Astrocyte of the hippocampus (primary cell): ENCODE measurements at places on chromosomes 11 and 22.

DNA sequence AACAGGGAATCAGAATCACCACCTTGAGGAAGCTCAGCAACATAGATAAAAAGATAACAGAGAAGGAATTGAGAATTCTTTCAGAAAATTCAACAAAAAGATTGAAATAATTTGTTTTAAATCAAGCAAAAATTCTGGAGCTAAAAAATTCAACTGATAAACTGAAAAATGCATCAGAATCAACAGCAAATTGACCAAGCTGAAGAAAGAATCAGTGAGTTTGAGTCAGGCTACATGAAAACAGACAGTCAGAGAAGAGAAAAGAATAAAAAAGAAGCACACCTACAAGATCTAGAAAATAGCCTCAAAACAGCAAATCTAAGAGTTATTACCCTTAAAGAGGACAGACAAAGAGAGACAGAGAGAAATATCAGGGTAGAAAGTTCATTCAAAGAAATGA, 28.8 kb downstream of the BTG4 start:
- DNase-seq: no peak

- no peak for DNase-seq
These were observed 86.1 kb upstream of the PARVA start for GRCh38 chr11:12291313-12291712.

- DNase-seq: no peak
These were observed 48.4 kb upstream of the POLD3 start for GRCh38 chr11:74543991-74544390.

DNA sequence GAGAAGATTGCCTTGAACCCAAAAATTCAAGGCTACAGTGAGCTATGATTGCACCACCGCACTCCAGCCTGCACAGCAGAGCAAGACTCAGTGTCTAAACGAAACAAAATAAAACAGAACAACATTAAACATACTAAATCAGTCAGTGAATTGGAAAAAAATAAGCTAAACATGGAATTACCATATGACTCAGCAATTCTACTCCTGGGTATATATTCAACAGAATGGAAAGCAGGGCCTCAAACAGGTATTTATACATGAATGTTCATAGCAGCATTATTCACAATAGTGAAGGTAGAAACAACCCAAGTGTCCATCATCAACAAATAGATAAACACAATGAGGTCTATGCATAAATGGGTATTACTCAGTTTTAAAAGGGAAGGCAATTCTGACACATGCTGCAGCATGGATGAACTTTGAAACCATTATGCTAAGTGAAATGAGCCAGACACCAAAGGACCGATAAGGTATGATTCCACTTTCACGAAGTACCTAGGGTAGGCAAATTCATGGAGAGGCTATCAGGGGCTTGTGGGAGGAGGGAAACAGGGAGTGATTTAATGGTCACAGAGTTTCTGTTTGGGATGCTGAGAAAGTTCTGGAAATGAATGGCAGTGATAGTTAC, 15.5 kb downstream of the NTM start:
- no peak for DNase-seq

GRCh38 chr11:108679045-108679444, 14.2 kb downstream of the DDX10 start:
- no peak for DNase-seq

DNA sequence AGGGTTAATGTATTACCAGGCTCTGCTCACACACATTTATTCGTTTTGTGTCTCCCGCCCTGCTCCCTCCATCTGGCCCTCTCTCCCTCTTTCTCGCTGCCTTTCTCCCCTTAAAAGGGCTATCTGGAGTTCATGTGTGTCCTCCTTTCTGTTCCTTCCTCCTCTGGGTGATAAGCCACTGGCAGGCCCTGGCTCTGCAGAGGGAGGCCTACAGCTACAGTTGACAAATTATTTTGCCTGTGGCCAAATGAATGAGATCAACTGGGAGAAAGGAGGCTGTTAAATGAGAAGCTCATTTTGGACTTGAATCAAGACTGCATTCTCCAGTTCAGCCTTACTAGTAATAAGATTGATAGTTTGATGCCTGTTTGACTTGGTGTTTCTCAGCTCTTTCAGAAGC, 17.5 kb upstream of the OPCML start:
- no peak for DNase-seq

- peak; percentile 29 for DNase-seq
These were observed 33.4 kb downstream of the KCNQ1OT1 start for GRCh38 chr11:2666401-2666741.

GRCh38 chr22:27212617-27213177, 555.3 kb downstream of the MIAT start:
- DNase-seq: peak; percentile 93

DNA sequence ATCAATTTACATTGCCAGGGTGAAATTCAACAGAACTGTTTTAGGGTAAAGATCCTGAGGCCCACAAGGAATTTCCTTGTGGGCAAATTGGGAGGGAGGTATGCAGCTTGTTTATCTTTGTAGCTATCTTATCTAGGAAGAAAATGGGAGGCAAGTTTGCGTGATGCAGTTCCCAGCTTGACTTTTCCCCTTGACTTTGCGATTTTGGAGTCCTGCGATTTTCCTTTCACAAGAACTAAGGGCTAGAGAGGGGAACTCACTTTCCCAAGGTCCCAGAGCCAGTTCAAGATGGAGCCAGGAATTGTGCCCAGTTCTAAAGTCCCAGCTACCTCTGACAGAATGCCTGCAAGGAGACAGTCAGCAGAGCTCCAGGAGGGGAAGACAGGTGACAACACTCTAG, 30.7 kb downstream of the RIBC2 start:
- no peak for DNase-seq

- no peak for DNase-seq
These were observed 219.3 kb upstream of the POU2AF2 start for GRCh38 chr11:111026241-111026640.

DNA sequence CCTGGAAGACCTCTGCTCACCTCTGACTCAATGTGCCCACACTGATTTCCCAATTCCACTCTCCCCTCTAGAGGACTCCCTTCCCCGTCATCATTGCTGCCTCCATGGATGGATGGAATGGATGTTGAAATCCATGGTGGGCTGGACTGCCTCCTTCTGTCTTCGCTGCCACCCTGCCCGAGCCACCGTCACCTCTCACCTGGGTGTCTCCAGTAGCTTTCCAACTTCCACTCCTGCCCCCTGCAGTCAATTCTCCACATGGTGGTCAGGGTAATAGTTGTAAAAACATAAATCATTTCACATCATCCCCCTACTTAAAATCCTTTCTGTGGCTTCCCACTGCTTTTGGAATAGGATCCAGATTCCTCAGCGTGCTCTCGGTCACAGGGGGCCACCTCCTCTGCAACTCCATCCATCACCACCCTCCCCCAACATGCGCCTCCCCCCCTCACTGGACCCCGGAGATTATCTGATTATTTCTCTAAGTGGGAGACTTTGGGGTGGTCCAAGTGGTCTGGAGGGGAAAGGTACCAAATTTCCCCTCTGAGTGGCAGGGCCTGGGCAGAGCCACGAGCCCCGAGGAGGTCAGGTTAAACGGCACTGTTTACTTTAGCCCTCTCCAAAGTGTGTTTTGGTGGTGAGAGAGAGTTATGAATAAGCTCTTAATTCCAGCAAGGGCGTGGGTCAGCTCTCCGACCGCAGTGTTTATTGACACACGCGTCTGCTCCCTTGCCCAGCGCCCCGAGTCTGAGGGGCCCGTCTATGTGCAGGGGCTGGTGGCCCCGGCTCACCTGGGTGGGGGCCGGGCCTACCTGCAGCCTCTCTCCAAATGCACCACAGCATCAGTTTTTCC, 313.7 kb downstream of the MN1 start:
- DNase-seq: peak; percentile 45

DNA sequence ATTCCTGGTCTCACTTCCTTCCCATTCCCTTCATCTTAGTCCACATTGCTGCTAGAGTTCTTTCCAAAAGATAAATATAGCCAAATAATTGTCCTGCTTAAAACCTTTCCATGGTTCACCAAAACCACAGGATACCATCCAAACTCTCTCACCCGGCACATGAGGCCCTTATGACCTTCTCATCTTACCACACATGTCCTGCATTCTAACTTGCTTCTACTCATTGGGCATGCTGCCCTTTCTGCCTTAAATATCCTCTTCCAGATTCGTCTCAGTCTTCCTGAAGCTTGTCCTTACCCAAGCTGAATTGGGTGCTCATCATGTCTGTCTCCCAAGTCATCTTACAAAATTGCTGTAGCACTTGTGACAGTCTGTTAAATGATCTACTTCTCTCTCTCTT, 114.9 kb downstream of the MPPED2 start:
- no peak for DNase-seq

DNA sequence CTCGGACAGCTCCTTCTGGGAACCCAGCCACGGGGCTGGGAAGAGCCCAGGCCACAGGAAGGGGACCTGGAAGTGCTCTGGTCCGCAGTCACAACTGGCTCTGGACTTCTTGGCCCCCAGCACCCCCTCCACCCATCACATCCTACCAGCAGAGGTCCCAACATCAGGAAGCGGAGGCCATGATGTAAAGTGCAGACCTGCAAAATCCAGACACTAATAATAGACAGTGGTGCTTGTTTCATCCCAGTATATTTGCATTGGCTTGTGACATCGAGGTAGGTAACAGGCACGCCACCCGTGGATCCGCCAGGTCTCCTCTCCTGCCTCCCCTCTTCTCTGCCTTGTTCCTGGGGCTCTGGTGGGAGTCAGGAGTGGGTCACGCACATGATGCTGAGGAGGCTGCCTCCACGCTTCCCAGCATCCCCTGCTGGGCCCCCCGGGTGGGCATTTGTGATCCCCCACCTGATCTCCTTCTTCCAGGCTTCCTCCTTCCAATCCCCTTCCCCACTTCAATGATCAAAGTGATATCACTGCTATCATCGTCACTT, 1454.0 kb downstream of the BRD1 start:
- DNase-seq: no peak

DNA sequence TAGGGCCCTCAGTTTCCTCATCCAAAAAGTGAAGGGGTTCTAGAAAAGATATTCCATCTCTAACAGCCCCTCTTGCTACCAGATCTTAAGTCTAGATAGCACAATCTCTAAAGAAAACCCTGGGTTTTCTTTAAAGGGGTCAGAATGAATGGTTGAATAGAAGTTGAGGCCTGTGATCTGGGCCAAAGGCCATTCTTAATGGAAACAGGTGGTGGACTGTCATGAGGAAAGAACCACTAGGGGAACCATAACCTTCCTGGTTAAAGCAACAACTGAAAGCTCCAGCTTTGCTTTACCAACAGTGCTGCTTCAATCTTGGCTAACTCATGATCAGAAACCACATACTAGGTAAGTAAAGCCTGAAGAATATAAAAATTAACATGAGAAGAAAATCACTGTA, 1.8 kb downstream of the CELF1 start:
- peak; percentile 33 for DNase-seq

DNA sequence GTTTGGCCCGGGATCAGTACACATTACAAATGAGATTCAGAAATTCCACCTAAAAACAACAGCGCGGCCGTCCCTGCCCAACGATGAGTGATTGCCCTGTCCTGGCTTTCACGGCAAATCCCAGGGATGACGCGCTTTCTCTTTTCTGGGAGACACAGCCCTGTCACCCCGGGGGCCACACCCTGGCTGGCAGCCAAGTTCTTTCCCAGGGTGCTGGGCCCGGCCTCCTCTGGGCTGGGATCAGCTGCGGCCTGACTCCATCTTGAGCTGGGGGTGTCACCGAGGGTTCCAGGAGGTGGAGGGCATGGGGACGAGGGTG, 82.7 kb downstream of the FBLN1 start:
- DNase-seq: peak; percentile 69

- DNase-seq: no peak
These were observed 605.7 kb downstream of the INSC start for GRCh38 chr11:15720460-15720859.

DNA sequence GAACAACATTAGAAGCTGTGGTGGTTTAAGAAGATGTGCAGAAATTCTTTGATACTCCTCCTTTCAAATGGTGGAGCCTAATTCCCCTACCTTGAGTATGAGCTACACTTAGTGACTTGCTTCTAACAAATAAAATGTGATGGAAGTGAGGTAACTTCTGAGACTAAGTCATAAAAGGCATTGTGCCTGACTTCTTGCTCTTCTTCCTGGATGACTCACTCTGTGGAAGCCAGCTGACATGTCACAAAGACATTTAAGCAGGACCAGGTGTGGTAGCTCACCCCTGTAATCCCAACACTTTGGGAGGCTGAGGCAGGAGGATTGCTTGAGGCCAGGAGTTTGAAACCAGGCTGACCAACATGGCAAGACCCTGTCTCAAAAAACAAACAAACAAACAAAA, 3.9 kb upstream of the PLA2G3 start:
- DNase-seq: no peak

- no peak for DNase-seq
These were observed 78.9 kb downstream of the C11orf58 start for GRCh38 chr11:16817351-16817750.

- no peak for DNase-seq
These were observed 19.6 kb downstream of the CD5 start for GRCh38 chr11:61121917-61122316.

DNA sequence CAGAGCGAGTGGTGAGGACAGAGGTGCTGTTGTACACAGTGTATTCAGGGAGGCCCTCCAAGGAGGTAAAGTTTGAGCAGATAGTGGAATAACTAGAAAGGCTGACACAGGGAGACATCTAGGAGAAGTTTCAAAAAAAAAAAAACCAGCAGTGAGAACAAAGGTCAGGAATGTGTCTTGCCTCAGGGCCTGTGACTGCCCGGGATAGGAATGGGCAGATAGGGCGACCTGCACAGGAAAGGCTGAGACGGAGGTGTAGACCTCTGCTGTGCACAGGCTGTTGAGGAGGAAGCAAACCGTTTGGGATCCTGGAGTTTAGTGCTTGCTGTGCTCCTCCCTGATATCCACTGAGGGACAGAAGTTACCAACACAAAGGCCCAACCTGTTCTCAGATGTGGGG, 406.5 kb upstream of the B3GAT1 start:
- DNase-seq: no peak

DNA sequence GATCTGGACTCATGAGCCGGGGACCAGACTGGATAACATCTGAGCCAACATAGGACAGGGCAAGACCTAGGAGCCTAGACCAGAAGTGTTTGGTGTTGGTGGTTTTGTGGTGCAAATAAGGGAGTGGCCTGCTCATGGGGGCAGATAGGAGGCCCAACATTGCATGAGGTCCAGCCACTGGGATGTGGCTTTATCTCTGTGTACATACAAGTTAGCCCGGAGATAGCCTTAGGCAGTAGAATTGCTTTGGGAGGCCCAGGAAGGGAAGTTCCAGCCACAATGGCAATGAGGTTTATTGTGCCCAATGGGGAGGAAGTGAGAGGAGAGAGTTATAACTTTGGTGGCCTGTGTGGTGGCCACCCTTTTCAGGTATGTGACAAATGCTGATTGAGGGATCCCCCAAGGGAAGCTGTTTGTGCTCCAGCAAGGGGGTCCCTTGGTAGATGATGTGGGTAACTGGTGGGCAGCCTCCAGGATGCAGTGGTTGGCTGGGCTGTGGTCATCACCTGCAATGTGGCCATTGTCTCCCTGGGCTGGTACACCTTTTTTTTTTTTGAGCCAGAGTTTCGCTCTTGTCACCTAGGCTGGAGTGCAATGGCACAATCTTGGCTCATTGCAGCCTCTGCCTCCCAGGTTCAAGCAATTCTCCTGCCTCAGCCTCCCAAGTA, 6.4 kb downstream of the LMO2 start:
- DNase-seq: no peak

DNA sequence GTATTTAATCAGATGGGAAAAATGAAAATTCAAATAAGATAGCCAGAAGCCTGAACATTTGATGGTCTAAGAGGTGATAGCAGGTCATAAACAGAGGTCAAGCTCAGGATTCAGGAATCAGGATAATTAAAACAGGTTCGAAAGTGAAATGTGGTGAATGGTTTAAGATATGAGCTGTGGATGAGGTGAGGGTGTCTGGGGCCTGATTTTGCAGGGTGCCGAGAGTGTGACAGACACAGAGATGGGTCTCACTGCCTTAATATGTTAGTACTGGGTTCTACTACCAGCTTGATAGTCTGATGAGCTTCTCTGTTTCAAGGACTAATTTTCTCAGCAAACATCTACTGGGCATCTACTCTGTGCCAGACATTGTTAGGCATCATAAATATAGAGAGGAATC, 19.9 kb upstream of the EMSY start:
- DNase-seq: no peak
